ENCODE measurements at places on chromosomes 2 and 18. TPM values are rescaled to one million over a fixed set of nuclear protein-coding genes. Genes with fewer than 3 reads are reported as not detected.

Gene LYPD1
- not detected for total RNA-seq

DNA sequence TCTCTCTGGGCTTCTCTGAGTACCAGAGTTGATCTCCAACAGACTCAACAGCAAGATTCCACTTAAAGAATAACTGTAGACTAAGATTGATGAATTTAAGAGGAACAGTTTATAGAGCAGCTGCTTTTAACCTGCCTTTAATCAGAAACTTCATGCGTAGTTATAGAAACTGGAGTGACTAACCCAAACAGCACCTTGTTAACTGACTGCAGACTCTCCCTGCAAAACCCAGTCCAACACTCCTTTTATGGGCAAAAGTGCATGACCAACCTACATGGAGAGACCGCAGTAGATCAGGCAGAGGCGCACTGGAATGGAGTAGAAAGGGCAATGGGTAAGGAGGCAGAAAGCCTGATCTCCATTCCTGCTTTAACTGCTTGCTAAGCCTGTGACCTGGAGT lies 110.6 kb downstream of the NRP2 start:
- H3K4me3 ChIP-seq = no peak overlapping the region
- H3K36me3 ChIP-seq = no peaks in the 10 kb centered on the region
- no peaks in the 10 kb centered on the region for H3K27me3 ChIP-seq
- no peak overlapping the region for H3K27ac ChIP-seq
- no peaks in the 10 kb centered on the region for H3K4me1 ChIP-seq
- no peak for DNase-seq

Gene CCDC178
- not detected for total RNA-seq

GRCh38 chr2:188132385-188132784 lies 159.3 kb upstream of the GULP1 start:
- DNase-seq = no peak
- no peaks in the 10 kb centered on the region for H3K4me1 ChIP-seq
- no peaks in the 10 kb centered on the region for H3K36me3 ChIP-seq
- no peak overlapping the region for H3K27ac ChIP-seq
- no peaks in the 10 kb centered on the region for H3K27me3 ChIP-seq

Gene CCT7
- total RNA-seq = 118 TPM

DNA sequence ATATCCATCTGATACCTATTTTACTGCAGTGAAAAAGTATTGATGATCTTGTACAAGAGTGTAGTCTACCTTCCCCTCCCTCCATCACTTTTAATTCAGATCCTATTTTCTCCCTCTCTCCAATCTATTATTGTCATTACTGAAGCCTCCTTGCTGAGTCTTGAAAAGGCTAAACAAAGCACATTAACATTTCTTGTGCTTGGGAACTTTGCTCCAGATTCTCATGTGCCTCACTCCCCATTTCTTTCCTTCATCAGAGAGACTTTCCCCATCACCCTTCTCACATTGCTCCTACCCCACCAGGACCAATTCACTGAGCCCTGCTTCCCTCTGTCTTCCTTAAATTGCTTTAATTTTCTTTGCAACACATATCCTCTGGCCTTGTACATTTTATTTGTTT lies 736.2 kb upstream of the GCFC2 start:
- H3K4me1 ChIP-seq = no peaks in the 10 kb centered on the region
- no peak overlapping the region for H3K27ac ChIP-seq
- H3K36me3 ChIP-seq = no peaks in the 10 kb centered on the region
- no peak for DNase-seq
- H3K27me3 ChIP-seq = no peaks in the 10 kb centered on the region

Gene ZNF804A
- total RNA-seq = 0.16 TPM

Gene FAM110C
- total RNA-seq = not detected

DNA sequence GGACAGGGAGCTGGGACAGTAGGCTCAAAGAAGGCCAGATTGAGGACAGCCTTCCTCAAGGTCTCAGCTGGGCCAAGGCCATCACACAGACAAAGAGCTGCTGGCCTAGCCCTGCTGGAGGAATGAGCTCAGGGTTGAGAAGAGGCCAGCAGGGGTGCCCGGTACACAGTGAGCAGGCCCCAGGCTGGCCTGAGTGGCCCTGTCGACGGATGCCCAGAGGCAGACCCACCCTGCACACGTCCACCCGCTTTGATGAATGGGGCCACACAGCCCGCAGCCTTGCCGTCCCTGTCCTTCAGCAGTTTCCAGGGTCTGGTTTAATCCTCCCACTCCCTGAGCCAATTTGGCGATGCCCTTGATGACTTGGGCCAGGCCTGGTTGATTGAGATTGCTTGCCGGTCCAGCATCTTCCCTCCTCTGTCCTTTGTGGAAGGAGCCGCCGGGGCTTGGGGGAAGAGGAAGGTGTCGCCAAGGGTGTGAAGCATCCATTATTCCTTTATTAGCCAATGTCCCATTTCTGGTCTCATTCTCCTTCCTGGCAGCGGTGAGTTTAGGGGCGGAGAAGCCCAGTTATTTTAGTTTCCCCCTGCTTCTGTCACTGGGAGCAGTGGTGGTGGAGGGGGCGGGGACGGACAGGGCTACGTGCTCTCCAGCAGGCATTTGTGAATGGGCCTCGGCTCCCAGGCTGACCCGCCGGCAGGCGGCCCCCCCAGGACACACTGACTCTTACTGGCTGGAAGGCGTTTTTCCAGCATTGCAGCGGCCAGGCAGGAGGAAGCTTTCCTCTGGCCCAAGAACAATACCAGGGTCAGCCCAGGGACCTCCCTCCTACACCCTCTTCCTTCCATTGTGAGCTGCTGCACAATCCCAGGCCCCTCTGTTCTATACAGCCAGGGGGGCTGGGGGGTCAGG lies 141.8 kb downstream of the CTIF start:
- no peaks in the 10 kb centered on the region for H3K36me3 ChIP-seq
- H3K4me3 ChIP-seq = no peak overlapping the region
- DNase-seq = no peak

- no peaks in the 10 kb centered on the region for H3K4me1 ChIP-seq
- H3K27me3 ChIP-seq = no peaks in the 10 kb centered on the region
- no peak overlapping the region for H3K27ac ChIP-seq
- DNase-seq = no peak
- no peaks in the 10 kb centered on the region for H3K36me3 ChIP-seq
Measured at GRCh38 chr2:111667001-111667400, 217.0 kb downstream of the ANAPC1 start.

DNA sequence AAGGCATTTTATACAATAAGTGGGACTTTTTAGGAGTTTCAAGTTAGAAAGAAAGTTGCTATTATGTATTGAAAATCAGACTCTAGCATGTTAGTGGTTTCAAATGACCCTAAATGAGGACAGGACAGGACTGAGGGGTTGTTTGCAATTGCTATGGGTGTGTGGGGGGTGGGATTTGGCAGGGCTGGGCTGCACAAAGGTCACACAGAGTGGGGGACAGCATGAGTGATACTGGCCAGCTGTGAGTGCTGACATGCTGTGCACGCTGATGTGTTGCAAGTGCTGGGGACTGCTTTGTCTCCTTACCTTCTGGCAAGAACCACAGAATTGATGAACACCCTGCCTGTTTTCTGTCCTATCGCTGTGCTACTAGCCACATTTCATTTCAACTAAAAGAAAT lies 29.8 kb downstream of the RNMT start:
- DNase-seq = no peak
- H3K4me3 ChIP-seq = no peak overlapping the region
- no peaks in the 10 kb centered on the region for H3K27me3 ChIP-seq
- H3K27ac ChIP-seq = no peak overlapping the region
- peaks cover 7% of the 10 kb centered on the region for H3K36me3 ChIP-seq
- H3K4me1 ChIP-seq = no peaks in the 10 kb centered on the region

Gene ACADL
- total RNA-seq = not detected

Gene IL36A
- total RNA-seq = 0.44 TPM

Gene MPHOSPH10
- 28.2 TPM for total RNA-seq

Gene DSG2
- 0.29 TPM for total RNA-seq

GRCh38 chr2:144998435-144998834 lies 478.5 kb upstream of the ZEB2 start:
- H3K27ac ChIP-seq = no peak overlapping the region
- no peak for DNase-seq
- H3K4me1 ChIP-seq = no peaks in the 10 kb centered on the region
- H3K36me3 ChIP-seq = no peaks in the 10 kb centered on the region

DNA sequence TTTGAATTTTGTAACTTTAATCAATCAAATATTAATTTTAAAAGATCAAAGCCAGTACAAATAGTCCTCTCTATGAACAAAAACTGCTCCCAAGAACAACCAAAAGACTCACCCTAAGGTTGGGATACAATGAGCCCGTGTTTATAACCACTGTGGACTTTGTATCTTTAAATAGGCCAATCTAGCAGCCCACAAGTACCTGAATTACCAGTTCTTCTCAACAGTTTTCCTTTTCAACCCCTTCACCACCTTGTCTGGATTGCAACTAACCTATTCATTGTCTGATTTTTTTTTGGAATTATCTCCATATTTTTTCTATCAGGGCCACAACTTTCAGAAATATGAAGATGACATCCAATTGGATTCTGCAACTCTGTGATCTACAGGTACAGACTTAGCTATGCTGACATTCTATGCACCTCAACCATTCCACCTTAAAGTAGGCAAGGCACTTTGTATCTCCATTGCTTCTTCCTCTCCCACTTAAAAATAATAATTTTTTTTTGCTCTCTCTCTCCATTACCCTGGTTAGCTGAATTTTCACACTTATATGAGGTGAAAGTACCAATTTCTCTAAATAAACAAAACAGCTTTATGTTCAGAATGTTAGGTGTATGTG lies 81.9 kb upstream of the MAPRE2 start:
- H3K4me1 ChIP-seq = no peaks in the 10 kb centered on the region
- no peak for DNase-seq
- no peak overlapping the region for H3K27ac ChIP-seq
- no peaks in the 10 kb centered on the region for H3K27me3 ChIP-seq
- no peak overlapping the region for H3K4me3 ChIP-seq

Gene STON1
- total RNA-seq = 2.5 TPM

GRCh38 chr18:2990956-2991640 lies 21.8 kb downstream of the LPIN2 start:
- no peaks in the 10 kb centered on the region for H3K36me3 ChIP-seq
- H3K27me3 ChIP-seq = no peaks in the 10 kb centered on the region
- H3K4me3 ChIP-seq = no peak overlapping the region
- no peak for DNase-seq
- H3K27ac ChIP-seq = no peak overlapping the region

Gene REG1B
- total RNA-seq = not detected

Gene RHOB
- 2.5 TPM for total RNA-seq

- DNase-seq = no peak
- no peaks in the 10 kb centered on the region for H3K27me3 ChIP-seq
- no peaks in the 10 kb centered on the region for H3K36me3 ChIP-seq
- H3K27ac ChIP-seq = no peak overlapping the region
- H3K4me1 ChIP-seq = no peaks in the 10 kb centered on the region
Measured at GRCh38 chr2:132776287-132776686, 106.3 kb upstream of the LYPD1 start.

- H3K36me3 ChIP-seq = no peaks in the 10 kb centered on the region
- no peak overlapping the region for H3K4me3 ChIP-seq
- H3K27me3 ChIP-seq = no peaks in the 10 kb centered on the region
- H3K27ac ChIP-seq = no peak overlapping the region
Measured at GRCh38 chr2:114753145-114753544, 310.7 kb downstream of the DPP10 start.

GRCh38 chr18:5998907-5999306 lies 103.6 kb upstream of the TMEM200C start:
- DNase-seq = no peak
- no peaks in the 10 kb centered on the region for H3K36me3 ChIP-seq
- no peak overlapping the region for H3K27ac ChIP-seq
- no peaks in the 10 kb centered on the region for H3K4me1 ChIP-seq

Gene DTNA
- total RNA-seq = 0.31 TPM

- DNase-seq = no peak
- H3K4me3 ChIP-seq = no peak overlapping the region
- no peaks in the 10 kb centered on the region for H3K27me3 ChIP-seq
- H3K27ac ChIP-seq = no peak overlapping the region
- H3K4me1 ChIP-seq = no peaks in the 10 kb centered on the region
Measured at GRCh38 chr2:42932271-42933151, 140.1 kb upstream of the HAAO start.

- H3K4me1 ChIP-seq = no peaks in the 10 kb centered on the region
- no peak overlapping the region for H3K4me3 ChIP-seq
- no peaks in the 10 kb centered on the region for H3K27me3 ChIP-seq
- DNase-seq = no peak
- H3K27ac ChIP-seq = no peak overlapping the region
Measured at GRCh38 chr18:50161597-50162205, 33.2 kb downstream of the MYO5B start.

- no peaks in the 10 kb centered on the region for H3K27me3 ChIP-seq
- H3K4me3 ChIP-seq = no peak overlapping the region
- H3K27ac ChIP-seq = peak overlapping the region; percentile 4
- peaks cover 51% of the 10 kb centered on the region for H3K36me3 ChIP-seq
Measured at GRCh38 chr2:97741251-97741650, 27.9 kb downstream of the ZAP70 start.

Gene EMILIN2
- 28.3 TPM for total RNA-seq

DNA sequence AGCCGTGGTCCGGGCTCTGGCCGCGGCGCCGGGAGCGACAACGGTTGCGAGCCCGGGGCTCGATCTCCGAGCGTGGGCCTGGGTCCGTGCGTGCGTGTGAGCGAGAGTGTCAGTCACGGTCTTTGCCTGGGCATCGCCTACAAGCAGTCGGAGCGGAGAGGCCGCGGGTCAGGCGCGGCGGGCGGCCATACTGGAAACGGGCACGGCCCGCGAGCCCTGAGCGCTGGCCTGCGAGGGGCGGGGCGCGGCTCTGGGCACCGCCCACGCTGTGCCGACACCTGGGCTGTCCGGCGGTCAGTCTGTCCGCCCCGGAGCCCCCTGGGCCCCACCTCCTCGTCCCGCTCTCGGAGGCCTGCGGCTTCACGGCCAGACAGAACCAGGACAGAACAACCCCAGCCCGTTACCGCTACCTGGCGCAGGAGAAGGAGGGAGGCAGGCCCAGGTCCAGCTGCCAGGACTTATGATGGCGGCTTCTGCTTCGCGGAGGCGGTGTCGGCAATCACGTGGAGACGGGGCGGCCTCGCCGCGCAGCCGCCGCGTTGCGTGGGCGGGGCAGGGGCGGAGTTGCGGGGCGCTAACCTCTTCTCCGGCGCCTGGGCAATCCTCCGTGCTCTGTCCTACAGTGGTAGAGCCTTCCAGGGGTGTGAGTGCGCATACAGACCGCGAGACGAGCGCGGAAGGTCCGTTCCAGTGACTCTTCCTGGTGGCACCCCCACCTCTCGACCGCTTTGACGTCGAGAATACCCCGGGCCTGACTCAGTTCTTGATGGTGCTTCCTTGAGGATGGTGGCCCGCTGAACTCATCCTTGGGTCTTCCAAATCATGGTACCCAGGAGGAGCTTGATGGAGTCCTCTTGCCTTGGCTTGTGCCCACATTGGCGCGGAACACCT lies at the start of gene TMEM131:
TSS of gene TMEM131 (minus strand) at position 215 of the 891 bp plus-strand sequence. CDS start 286 bp downstream, outside the sequence.
- no peaks in the 10 kb centered on the region for H3K27me3 ChIP-seq
- peaks cover 14% of the 10 kb centered on the region for H3K4me1 ChIP-seq
- peak; percentile 96 for DNase-seq
- H3K36me3 ChIP-seq = no peaks in the 10 kb centered on the region
- peak within 1 kb of the TSS; percentile 96 for H3K27ac ChIP-seq

GRCh38 chr18:659597-659996 lies 2.1 kb downstream of the TYMS start:
- peaks cover 5% of the 10 kb centered on the region for H3K4me1 ChIP-seq
- H3K36me3 ChIP-seq = no peaks in the 10 kb centered on the region

GRCh38 chr2:144358374-144358964 lies 161.4 kb downstream of the ZEB2 start:
- no peaks in the 10 kb centered on the region for H3K27me3 ChIP-seq
- H3K4me3 ChIP-seq = no peak overlapping the region
- H3K27ac ChIP-seq = no peak overlapping the region
- H3K36me3 ChIP-seq = no peaks in the 10 kb centered on the region
- no peak for DNase-seq

Gene CFAP221
- total RNA-seq = not detected

- no peaks in the 10 kb centered on the region for H3K27me3 ChIP-seq
- no peak for DNase-seq
- H3K36me3 ChIP-seq = no peaks in the 10 kb centered on the region
Measured at GRCh38 chr2:47357483-47357882, 45.5 kb upstream of the MSH2 start.

Data from naive thymus-derived CD4-positive, alpha-beta T cell (primary cell).